ENCODE measurements at places on chromosomes 2 and 18.

GRCh38 chr2:192150166-192150565 lies 44.6 kb downstream of the TMEFF2 start:
- DNase-seq, result no peak

- DNase-seq, result no peak
Measured at GRCh38 chr18:75100832-75101630, 107.9 kb downstream of the PTGR3 start.

- DNase-seq, result no peak
Measured at GRCh38 chr2:25251071-25251421, 82.7 kb upstream of the POMC start.

DNA sequence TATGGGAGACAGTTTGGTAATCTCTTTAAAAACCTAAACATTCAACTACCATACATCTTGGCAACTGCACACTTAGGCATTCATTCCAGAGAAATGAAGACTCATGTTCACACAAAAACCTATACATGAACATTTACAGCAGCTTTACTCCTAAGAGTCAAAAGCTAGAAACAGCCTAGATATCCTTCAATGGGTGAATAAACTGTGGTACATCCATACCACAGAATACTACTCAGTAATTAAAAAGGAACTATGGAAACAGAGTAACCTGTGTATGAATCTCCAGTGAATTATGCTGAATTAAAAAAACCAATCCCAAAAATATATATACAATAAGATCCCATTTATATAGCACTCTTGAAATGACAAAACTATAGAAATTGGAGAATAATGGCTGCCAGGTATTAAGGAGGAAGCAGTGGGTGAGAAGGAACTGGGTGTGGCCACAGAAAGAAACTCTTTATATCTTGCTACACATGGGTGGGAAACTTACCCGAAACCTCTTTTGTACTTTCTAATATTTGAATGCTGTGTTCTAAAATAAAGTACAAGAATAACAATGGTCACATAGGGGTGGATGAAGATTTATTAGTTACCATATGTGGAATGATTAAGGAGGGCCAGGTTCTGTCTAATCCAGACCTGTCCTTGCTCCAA lies 13.7 kb downstream of the SESTD1 start:
- DNase-seq, result no peak

DNA sequence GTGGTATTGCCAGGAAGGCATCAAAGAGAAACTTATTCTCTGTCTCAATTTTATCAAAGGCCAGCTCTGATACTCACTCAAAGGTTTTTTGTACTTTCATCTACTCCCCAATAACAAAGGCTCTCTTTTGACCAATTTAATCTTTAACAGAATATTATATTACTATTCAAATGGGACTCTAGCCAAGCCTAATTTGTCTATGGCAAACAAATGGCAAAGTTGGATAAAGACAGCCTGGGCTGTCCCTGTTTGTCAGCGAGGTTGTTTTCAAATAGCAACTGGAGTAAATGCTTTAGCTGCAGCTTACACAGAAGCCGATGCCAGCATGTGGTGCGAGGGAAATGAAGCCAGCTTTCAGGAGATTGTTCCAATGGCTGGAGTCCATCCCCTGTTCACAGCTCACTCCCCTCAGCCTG lies 80.1 kb upstream of the CTNNA2 start:
- no peak for DNase-seq

Measured in stimulated activated CD4-positive, alpha-beta T cell treated with anti-CD3 and anti-CD28 coated beads, Interleukin-1b, Interleukin-23, amount 100 ng/mL, for 24 hours (primary cell).